ENCODE measurements at places on chromosomes 6 and 20.

DNA sequence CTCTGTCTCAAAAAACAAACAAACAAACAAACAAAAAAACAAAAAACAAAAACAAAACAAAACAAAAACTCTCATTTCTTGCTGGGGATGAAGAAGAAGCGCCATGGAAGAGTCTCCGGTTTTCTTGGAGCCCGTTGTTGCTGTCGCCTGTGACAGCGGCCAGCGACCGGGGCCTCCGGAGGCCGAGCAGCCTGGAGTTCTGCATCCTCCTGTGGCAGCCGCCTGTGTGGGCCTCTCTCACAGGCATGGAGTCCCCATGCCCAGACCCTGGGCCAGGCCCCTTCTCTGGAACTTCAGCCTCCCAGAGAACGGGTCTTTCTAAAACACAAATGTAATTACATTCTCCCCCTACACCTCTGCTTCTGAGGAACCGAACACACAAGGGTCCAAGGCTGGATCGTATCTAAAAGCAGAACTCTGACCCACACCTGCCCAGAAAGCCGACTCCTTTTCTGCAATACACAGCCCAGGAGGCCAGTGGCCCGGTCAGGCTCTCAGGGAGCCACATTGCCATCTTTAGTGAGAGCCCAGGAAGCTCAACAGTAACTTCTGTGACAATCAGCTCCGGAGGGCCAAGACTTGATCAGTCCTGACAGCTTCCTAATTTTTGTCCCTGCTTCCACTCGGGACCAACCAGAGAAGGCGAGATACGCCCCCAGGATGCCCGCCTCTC is 18.5 kb downstream of the DACT2 start:
- DNase-seq, result no peak

- DNase-seq, result no peak
These were observed 58.2 kb upstream of the FOXP4 start for GRCh38 chr6:41487860-41488432.

DNA sequence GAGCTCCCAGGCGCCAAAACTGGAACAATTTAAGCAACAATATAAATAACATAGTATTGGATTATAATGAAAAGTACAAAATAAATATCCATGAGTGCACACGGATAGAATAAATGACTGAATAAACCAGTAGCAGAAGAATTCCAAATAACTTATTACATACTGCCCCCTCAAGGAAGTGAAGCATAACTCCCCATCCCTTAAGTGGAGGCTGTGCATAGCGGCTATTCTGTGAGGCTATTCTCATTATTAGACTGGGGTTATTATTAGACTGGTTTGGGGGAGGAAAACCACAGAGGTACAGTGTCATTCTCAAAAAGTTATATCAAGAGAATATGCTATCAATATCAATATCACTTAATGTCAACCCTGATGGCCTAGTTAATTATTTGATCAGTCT is 94.4 kb upstream of the SIRPA start:
- no peak for DNase-seq

DNA sequence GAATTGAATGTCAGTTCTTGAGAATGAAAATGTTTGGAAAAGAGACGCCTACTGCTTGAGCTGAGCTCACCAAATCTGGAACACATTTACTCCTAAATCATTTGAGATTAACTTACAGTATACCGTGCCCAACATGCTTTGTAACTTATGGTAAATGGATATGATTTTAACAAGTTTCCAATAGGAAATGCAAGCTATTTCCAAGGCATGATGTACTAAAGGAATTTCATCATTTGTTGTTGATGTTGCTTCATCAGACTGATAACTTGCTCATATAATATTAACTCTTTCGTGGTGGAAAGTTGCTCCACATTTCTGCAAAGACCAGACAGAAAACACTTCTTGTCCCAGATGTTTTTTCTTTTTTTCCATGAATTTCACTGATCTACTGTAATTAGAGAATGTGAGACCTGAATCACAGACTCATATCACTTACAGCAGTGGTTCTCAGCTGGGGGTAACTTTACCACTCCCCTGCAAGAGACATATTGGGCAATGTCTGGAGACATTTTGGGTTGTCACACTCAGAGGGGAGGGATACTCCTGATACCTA is 116.6 kb upstream of the TRAF3IP2 start:
- no peak for DNase-seq

DNA sequence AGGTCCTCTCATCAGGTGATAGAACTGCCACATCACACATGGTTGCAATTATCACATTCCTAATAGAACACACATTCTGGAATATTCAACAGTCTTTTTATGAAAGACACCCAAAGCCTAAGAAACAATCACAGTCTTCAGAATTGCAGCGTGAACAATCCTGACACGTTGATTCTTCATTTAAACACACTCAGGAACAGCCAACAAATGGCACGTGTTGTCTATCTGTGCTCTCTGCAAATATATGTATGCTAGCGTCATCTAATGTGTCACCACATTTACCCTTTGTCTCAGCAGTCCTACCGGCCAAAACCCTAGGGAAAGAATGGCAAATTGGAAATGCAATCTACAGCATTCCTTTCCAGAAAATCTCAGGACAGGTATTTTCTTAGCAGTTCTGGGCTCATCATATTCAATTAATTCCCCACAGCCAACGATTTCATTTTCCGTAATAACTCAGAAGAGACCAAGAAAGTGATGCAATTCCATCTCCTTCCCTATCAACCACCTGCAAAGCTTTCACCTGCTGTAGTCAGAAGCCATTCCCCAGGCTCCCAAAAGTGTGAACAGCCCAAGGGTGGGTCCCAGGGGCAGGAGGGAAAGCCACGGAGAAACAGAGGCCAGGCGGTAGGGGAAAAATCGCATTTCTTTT is 280.3 kb upstream of the JARID2 start:
- DNase-seq, result no peak

GRCh38 chr20:45467861-45468260 is 1.7 kb upstream of the WFDC2 start:
- DNase-seq, result no peak

- no peak for DNase-seq
These were observed 129.1 kb upstream of the MANEA start for GRCh38 chr6:95448208-95448607.

DNA sequence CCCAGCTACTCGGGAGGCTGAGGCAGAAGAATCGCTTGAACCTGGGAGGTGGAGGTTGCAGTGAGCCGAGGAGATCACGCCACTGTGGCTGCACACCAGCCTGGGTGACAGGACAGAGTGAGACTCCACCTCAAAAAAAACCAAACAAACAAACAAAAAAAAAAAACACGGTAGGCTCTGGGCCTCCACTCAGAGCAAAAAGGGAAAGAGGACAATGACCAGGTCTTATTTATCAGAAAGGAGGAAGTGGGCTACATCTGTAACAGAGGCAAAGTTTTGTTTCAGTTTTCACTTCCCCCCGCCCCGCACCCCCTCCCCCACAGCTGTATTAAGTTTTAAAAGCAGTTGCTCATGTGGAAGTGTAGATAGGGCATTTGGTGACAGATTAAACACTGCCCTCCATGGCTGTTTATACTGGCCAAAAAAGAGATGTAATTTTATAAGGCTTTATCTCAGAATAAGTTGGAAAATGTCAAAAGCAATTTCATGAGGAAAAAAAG is 114.6 kb downstream of the RCAN2 start:
- DNase-seq, result no peak

DNA sequence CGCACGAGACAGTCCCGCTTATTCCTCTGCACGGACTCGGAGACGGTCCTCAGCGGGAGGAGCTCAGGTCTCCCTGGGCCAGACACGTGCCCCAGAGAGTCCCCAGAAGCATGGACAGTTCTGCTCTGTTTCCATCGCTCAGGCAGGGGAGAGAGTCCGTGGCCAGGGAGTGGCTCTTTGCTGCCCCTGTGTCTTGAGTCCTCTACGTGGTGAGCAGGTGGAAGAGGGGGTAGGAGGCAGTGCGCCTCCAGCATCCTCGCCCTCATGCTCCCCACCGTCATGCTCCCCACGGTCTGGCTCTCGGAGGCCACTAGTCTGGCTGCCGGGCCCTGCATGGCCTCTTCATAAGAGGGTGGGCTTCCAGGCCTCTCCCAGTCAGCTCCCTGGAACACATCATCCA is 8.9 kb downstream of the TAGAP start:
- DNase-seq, result no peak

DNA sequence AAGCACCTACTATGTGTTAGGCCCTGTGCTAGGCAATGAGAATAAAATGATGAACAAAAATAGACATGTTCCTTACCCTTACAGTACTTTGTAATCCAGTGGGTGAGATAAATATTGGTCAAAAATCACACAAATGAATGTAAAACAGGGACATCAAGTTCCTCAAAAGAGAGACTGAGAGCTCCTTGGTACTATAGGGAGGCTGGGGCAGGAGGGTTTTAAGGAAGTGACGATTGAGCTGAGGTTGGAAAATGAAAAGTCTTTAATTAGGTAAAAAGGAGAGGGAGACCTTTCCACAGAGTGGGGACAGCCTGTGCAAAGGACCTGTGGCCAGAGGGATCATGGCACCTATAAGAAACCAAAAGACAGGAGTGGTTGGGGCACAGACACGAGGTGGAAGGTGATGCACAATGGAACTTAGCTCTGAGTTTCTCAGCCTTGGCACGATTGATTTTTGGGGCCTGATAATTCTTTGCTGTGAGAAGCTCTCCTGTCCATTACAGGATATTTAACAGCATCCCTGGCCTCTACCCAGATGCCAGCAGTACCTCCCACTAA is 140.3 kb downstream of the CEP57L1 start:
- no peak for DNase-seq

DNA sequence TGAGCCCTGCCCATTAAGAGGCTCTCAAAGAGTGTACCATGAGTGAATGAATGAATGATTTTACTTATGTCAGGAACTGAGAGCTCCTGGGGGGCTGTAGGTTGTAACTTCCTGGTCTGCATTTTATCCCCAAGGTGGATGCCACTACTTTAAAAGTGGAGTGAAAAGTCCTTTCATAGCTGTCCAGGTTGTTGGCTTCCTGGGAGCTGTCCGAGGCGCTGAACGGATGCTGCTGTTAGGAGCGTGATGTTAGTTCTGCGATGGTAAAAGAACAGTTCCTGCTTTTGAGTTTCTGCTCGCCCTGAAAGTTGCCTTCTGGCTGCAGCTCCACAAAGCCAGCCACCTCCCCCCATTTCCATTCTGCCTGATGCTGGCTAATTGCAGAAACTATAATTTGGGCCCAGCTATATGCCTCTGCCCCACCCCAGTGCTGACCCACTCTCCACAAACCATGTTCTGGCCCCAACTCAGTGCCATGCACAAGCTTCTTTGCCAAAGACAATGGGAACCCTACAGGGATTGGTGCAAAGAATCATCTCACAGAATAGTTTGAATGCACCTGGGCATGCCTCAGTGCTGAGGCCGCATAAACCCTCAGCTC is 330.9 kb upstream of the CDH4 start:
- no peak for DNase-seq

GRCh38 chr6:79646006-79646405 is 14.9 kb downstream of the SH3BGRL2 start:
- DNase-seq, result peak; percentile 22

DNA sequence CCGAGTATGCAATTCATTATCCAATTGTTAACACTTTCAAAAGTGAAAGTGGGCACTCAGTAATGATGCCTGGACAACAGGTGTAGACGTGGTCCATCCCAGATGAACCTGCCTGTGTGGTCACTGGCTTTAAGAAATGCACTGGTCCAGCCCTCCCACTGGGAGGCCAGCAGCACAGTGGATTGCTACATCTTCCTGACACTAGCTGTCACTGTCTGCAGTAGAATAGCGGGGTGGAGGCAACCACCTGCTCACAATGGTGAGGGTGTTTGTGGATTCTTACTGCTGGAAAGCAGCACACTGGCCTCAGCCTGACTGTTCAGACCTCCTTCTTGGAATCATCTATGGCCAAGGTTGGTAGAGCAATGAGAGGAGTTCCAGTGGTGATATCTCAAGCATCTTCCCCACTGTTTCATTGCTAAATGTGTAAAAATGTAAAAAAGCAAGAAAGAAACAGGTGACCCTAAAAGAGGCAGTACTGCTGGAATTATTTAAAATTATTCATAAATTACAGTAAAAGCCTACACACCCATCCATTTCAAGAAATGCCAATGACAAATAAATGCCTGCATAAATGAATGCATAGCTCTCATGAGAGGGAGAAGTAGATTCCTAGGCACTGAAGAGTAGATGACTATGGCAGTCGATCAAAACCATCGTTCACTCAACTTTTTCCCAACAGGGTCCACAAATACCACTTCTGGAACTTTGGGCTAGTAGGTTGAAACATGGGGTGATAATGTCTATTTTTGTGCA is 228.0 kb upstream of the PLN start:
- no peak for DNase-seq

GRCh38 chr6:155939253-155939652 is 483.6 kb upstream of the NOX3 start:
- DNase-seq, result no peak

DNA sequence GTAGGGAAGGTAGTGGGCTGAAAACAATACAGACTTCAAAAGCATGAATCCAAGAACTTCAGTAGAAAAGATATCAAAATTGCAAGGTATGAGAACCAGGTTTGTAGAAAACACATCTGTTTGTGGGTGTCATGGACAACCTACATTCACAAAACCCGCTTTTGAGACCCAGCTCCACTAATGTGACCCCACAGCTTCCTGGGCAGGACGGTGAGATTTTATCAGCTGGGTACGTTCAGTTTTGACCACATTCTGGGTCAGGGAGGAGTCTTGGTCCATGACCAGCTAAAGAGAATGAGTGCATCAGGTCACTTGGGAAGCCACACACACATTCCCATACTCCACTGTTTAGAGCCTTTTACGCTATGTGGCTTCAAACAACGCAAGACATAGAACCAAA is 77.1 kb downstream of the BCAS1 start:
- no peak for DNase-seq

DNA sequence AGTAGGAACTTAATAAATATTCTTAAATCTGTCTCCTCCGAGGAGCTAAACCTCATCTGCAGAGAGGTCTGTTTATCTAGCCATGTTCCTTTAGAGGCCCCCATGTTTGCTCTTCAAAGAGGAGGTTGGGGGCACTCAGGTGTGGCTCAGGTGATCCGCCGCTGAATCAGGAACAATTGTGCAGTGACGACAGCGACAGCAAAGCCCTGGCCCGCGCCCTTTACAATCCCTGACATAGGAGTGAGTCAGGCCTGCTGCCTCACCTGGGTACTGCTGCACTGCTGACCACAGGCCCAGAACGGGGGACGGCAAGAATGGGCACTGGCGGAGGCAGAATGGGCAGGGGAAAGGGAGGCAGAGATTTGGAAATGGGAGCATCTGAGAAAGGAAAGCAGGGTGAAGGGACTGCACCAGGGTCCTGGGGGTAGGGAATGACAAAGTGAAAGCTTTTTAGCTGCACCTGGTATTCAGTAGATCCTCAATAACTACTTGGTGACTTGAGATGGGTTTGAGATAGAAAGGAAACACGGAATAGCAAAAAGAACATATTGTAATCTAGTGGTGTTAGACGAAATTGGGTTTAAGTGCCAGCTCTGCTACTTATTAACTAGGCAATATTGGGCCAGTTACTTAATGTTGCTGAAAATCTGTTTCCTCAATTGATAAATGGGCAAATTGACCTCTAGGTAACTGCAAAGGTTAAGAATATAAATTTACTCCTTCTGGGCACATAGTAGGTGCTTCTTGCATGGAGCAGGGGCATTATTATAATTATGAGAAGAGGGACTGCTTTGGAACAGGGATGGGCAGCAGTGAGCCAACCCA is 5.4 kb upstream of the IER3 start:
- DNase-seq, result no peak
